ENCODE measurements at places on chromosomes 12 and 14. TPM values are rescaled to one million over a fixed set of nuclear protein-coding genes. Genes with fewer than 3 reads are reported as not detected.

Gene GYS2
- not detected for total RNA-seq

Gene COL2A1
- total RNA-seq, result 1.7 TPM

Gene CCDC196
- not detected for total RNA-seq

Gene CLEC4A
- 0.50 TPM for total RNA-seq

Gene CRIP2
- total RNA-seq, result 101 TPM

Gene KLRD1
- total RNA-seq, result 1.5 TPM

All from kidney epithelial cell (primary cell).